ENCODE measurements at places on chromosomes 16 and 17.

- no peak for DNase-seq
Measured at GRCh38 chr17:81030741-81031565, 4.0 kb upstream of the BAIAP2 start.

GRCh38 chr17:29096094-29096493 lies 53.2 kb downstream of the PIPOX start:
- DNase-seq: no peak

DNA sequence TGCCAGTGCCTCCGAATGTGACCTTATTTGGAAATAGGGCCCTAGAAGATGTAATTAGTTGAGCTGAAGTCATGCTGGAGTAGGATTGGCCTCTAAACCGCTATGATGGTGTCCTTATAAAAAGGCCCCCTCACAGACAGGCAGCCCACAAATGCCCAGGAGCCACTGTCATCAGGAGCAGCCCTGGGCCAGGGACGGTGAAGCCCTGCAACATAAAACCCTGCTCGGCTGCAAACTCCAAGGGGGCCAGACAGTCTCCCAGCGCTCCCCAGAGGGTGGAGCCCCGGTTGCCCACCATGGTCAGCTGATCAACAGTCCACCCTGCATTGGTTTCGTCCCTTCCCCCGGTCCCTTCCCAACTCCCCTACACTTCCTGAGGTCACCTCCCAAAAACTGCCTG lies 351.7 kb downstream of the FOXL1 start:
- DNase-seq: no peak

GRCh38 chr17:28572259-28573039 lies 1.1 kb upstream of the PIGS start:
- DNase-seq: no peak

- no peak for DNase-seq
Measured at GRCh38 chr16:55917373-55918160, 42.4 kb upstream of the CES5A start.

DNA sequence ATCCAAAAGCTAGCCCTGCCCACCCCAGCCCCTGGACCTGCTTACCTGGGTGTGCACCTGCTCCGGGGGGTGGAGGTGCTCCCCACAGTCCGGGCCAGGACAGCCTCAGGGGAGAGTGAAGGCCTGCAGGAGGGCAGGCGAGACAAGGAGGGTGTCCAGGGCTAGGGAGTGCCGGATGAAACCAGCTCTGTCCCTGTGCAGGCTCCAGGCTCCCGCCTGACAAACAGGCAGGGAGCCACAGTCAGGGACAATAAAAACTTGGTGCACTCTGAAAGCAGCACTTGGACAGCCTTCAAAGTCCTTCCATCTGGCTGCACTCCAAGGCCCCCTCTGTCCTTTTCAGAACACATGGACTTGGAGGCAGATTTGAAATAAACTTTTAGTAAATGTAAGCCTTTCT lies 3.9 kb downstream of the PAQR4 start:
- no peak for DNase-seq

DNA sequence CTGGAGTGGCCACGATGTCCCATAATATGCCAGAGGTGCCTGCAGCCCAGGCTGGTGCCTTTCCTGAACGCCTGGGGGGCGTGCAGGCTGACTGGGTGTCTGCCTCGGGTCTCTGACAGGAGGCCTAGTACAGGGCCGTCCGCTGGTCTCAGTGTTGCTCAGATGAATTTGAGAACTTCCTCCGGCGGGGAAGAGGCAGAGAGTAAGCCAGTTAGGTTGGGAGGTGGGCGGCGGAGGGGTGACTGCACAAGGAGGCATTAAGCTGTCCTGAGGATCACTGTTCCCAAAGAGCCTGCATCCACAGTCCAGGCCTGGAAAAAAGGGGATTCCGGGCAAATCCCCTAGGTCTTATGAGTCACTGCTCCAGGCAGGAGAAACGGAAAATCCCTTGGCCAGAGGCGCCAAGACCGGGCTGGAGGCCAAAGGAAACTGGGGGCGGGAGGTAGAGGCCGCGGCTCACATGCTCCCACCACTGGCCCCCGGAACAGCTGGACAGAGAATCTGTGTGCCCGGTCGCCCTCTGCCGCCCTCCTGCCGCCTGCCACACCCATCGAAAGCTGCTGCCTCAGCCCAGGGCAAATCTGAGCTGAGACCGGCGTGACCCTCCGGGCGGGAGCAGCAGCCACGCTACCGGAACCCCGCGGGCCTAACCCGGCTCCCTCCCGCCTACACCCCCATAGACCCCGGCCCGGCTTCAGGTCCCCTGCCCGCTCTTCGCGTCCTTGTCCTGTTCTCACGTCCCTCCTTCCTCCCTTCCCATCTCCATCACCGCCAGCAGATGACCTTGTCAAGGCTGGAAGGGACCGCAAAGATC lies 1.2 kb downstream of the TRIM47 start:
- DNase-seq: no peak

DNA sequence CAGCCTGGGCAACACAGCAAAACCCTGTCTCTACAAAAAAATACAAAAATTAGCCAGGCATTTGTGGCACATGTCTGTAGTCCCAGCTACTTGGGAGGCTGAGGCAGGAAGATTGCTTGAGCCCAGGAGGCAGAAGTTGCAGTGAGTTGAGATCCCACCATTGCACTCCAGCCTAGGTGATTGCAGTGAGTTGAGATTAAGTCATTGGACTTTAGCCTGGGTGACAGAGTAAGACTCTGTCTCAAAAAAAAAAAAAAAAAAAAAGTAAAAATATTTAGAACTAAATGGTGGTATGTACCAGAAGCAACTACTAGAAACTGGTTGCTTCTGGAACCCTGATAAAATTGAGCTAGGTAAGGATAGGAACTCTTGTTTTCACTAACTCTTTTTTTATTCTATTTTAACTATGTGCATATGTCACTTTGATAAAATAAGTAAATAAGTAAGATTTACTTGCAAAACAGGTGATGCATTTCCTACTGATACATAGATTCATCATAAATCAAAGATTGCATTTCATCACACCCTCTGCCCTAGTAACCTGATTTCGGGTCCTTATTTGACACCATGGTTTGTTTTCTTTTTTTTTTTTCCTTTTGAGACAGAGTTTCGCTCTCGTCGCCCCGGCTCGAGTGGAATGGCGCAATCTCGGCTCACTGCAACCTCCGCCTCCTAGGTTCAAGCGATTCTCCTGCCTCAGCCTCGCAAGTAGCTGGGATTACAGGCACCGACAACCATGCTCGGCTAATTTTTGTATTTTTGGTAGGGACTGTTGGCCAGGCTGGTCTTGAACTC lies 66.0 kb downstream of the USP32 start:
- no peak for DNase-seq

All from iPS DF 19.7 (cell line).